Activated CD4-positive, alpha-beta T cell treated with anti-CD3 and anti-CD28 coated beads for 1 hour (primary cell): ENCODE measurements at places on chromosomes 1 and 21.
A peak's percentile ranks its signal among the peaks of the same experiment; 100 is the strongest.

DNA sequence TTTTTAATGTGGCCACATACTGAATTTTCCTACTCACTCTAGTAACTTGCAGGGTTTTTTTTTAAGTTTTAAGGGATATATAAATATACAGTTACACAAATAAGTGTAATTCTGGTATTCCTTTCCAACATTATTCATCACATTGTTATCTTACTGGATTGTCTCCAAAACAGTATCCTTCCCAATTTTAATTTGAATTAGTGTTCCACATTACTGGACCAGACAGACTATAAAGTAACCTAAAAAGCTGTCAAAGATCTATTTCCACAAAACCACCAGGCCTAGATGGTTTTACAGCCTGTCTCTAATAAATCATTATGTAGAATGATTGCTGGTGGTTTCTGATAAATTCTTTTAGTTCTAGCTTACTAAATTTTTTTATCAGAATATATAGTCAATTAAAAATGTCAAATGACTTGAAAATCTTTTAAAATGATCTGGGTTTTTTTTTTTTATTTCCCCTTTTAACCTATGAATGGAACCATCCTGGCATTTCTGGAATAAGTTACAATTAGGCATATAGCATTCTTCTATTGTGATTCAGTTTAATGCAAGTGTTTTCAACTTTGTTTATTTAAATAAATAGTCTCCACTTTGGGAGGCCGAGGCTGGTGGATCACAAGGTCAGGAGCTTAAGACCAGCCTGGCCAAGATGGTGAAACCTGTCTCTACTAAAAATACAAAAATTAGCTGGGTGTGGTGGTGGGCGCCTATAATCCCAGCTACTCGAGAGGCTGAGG is 59.3 kb downstream of the PACC1 start:
- no peak for DNase-seq

GRCh38 chr1:188689542-188689941 is 1788.1 kb downstream of the BRINP3 start:
- no peak for DNase-seq

DNA sequence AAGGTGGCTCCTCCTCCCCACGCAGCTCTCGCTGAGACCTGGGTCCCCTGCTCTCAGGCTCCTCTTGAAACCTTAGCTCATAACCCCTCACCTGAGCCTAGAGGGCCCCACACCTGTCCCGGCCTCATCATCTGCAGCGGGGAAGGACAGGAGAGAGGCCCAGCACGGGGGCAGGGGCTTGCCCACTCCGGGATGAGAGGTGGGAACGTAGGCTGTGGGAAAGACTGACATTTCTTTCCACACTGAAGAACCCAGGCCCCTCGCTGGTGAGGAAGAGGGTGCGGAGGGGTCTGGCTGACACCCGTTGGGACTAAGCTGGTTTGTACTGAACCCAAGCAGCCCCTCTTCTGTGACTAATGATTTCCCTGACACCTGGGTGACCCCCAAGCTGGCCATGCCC is 14.0 kb upstream of the NES start:
- no peak for DNase-seq

GRCh38 chr1:109619576-109620400 is at the start of the genes AMPD2 and GNAT2:
AMPD2 (plus strand) TSS chr1:109619837; CDS start chr1:109621176, 1,339 bp downstream.
GNAT2 (minus strand) TSS chr1:109619616; CDS start chr1:109612870, 6,746 bp downstream.
- peak; percentile 48 for DNase-seq

- no peak for DNase-seq
These were observed 11.4 kb downstream of the SLC45A3 start for GRCh38 chr1:205668951-205669340.

DNA sequence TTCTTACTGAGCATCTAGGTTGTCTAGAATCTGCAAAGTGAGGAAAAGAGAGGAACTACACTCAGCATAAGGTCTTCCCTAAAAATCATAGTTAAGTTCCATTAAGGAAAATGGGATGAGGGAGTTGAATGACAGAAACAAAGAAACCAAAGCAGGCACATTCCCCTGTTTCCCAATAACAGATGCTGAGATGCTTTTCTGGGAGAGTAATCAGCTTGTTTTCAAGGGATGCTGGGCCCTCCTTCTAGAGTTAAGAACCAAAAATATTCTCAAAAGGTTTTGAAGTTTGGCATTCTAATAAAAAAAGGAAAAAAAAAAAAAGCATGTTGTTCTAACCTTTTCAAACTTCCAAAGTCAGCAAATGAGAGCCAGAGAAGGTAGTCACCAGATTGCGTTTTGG is 105.2 kb upstream of the ZNF648 start:
- no peak for DNase-seq

- peak; percentile 43 for DNase-seq
These were observed 51.7 kb downstream of the S1PR1 start for GRCh38 chr1:101288491-101288944.

GRCh38 chr1:161218301-161219077 is 3.4 kb downstream of the FCER1G start:
- DNase-seq: no peak

DNA sequence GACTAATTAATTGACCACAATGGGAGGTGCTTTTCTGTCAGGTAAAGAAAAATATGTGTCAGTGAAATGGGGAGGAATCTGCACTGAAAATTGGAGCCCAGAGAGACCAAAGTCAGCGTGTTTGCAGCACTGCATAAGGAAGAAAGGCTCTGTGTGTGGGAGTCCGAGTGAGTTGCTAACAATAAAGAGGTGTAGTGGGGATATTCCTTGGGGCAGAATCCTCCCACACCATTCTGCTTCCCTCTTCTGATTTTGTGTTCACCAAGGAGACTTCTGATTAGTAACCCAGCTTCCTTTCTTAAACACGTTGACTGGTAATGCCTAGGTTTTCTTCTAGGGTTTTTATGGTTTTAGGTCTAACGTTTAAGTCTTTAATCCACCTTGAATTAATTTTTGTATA is 240.5 kb downstream of the RPS6KC1 start:
- no peak for DNase-seq

DNA sequence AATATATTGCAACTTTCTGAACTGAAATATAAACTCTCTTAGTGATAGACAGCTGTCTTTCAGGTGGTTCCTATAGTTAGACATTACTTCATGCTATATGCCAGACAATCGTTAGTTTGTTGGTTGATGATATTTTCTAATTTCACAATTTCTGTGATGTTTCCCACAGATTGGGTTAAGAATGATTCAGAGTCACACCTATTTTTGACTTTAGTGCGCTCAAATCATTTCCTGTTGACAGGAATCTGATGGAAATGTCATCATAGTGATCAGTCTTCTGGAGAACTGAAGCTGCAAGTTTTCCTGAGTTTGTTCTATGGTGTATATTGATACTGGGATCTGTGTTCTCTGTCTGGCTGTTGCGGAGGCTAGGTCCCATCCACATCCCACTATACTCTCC is 119.7 kb downstream of the C1orf21 start:
- DNase-seq: no peak

DNA sequence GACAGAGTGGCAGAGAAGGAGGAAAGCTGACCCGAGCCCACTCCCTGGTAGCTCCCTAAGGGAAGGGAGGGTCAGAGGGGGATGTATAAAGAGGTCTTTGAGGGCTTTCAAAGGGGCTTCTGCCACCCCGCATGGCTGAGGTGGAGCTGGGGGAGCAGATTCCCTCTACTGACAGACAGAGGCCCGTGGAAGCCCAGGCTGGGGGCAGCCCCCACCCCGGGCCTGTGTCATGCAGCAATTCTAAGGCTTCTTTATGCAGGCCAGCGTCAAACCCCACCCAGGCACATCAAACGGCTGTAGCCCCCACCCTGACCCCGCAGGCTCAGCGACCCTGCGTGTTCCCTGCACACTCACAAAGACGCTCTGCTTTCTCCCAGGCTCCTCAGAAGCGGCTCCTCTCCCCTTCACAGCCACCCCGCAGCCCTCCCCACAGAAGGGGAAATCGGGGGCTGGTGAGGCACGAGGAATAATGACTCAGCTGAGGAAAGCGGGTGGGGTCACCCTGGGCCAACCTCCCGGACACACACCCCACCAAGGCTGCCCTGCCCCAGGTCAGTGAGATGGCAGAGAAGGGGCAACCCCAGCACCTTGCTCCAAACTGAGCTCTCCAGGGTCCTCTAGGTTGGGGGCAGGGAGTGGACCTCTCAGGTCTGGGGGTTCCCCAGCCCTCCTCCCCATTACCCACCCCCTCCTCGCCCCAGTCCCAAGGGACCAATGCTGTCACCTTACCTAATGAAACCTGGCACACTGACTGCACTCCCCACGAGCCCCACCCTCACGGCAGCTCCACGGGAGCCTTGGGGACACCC is 10.8 kb downstream of the SLC45A3 start:
- DNase-seq: no peak

GRCh38 chr1:29991025-29991424 is 732.4 kb downstream of the MATN1 start:
- DNase-seq: no peak

DNA sequence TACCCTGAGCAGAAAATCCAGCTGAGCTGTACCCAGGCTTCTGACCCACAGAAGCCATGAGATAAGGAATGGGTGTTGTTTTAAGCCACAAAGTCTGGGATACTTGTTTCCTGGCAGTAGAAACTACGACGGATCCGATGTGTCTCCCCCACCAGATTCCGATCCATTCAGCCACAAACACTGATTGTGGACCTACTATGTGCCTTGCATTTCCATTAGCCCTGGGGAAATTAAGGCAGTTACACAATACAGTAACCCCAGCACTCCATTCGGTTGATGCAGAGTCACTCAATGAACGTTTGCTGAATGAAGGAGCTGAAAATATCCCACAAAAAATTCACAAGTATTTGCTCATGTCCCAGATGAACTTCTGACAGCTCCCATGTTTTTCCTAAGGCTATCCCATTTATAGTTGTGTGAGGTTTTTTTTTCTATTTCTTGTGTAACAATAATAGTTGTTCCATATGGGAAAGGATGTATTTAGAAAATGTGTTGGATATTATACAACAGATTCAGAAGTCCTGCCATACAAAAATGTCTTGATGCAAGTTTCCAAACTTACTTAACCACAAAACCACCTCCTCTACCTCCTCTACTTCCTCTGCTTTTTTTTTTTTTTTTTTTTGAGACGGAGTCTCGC is 29.6 kb upstream of the KAZN start:
- no peak for DNase-seq

GRCh38 chr21:14711287-14711686 is 165.2 kb upstream of the SAMSN1 start:
- DNase-seq: no peak

GRCh38 chr1:233971753-233972152 is 67.3 kb downstream of the SLC35F3 start:
- DNase-seq: no peak

- no peak for DNase-seq
These were observed 4.6 kb downstream of the BACH1 start for GRCh38 chr21:29303288-29303687.

DNA sequence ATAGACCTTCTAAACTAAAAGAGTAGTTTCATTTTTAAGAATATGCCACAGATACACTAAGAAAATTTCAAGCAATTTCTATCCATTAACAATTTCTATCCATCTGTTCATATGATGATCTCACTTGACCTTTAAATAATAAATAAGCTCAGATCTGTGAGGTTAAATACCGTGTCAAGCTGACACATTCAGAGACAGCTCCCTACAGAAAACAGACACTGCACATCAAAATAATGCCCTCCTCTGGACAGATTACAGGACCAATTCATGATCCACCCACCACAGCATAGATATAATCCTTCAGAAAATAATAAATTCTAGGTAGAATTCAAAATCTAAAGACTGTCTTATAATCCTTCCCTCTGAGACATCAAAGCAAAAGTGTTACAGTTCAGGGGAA is 49.4 kb upstream of the SEC16B start:
- DNase-seq: no peak

- no peak for DNase-seq
These were observed 174.8 kb downstream of the ASTN1 start for GRCh38 chr1:176989754-176990153.

GRCh38 chr1:79539001-79539400 is 532.5 kb upstream of the ADGRL4 start:
- DNase-seq: no peak
